Neuronal stem cell (in vitro differentiated cells): ENCODE measurements at places on chromosomes 12 and 14.

- DNase-seq, result no peak
Measured at GRCh38 chr12:79676579-79676978, 14.2 kb downstream of the PAWR start.

DNA sequence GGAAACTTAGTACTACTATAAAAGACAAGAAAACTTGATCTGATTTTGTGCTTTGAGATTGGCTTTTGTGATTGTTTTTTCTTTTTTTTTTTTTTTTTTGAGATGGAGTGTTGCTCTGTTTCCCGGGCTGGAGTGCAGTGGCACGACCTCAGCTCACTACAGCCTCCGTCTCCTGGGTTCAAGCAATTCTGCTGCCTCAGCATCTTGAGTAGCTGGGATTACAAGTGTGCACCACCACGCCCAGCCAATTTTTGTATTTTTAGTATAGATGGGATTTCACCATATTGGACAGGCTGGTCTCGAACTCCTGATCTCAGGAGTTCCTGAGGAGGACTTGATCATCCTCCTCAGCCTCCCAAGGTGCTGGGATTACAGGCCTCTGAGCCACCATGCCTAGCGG is 26.4 kb downstream of the AEBP2 start:
- no peak for DNase-seq

- no peak for DNase-seq
Measured at GRCh38 chr14:22530127-22530526, 58.9 kb downstream of the DAD1 start.

GRCh38 chr12:54012631-54013409 is 4.0 kb downstream of the HOXC8 start:
- no peak for DNase-seq

GRCh38 chr14:56153267-56153666 is 35.1 kb downstream of the PELI2 start:
- no peak for DNase-seq

DNA sequence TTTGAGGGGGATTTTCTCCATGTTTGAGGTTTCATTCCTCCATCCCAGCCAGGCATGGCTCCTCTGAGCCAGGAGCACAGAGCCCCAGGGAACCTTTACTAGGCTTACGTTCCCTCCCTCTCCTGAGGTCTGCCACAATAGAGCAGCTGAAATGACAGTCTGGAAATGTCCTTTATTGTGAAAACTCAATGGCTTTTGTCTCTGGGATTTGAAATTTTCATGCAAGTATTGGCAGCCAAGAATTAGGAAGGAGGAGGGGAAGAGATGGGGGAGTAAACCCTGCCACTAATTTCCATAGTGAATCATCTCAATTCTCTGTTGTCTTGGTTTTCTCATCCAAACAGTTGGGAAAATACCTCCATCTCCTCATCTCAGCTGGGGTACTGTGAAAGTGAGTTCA is 2.6 kb upstream of the PLEKHG3 start:
- DNase-seq, result no peak

DNA sequence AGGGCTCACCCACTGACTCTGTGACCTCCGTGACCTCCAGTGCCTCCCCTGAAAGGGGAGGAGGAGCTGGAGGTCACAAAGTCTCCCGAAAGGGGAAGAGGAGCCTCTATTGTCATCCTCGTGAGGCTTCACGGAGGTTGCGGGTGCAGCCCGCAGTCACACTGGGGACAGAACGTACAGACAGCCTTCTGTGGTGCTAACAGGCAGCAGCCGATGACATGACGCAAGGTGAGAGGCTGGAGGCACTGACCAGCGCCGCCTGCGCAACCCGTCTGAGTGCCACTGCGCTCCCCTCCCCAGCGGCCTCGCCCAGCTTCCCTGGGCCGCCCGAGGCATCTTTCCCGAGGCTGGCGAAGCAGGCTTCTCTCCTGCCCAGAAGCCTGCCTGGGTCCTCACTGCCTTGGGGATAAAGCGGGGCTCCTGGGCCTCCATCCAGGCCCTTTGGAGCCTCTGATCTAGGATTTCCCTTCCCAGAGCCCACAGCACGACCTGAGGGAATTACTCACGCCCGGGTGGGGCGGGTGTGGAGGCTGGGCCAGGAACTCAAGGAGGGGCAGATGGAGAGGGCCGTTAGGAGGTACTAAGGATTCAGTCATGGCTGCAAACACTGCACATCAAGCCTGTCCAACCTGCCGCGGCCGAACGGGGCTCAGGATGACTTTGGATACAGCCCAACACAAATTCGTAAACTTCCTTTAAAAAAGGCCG is 12.3 kb upstream of the LBHD2 start:
- DNase-seq, result no peak

DNA sequence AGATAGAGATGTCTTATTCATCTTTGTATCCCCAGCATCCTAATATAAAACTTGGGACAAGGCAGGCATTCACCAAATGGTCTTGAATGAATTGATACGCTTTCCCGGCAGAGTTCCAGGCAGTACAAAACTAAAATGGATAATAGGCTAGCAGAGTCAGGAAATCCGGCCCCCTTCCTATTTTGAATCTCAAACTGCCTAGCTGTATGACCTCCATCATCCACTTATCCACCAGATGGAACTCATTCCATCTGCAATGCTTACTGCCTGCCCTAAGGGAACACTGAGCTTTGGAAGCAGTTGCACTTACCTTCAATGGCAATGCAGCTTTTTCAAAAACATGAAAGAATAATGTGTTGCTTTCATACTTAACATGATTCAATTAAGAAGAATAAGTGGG is 43.4 kb downstream of the BDKRB1 start:
- no peak for DNase-seq

GRCh38 chr14:68394764-68395143 is 398.1 kb downstream of the ZFP36L1 start:
- peak; percentile 73 for DNase-seq

- no peak for DNase-seq
Measured at GRCh38 chr12:65307169-65307501, 28.7 kb downstream of the MSRB3 start.

DNA sequence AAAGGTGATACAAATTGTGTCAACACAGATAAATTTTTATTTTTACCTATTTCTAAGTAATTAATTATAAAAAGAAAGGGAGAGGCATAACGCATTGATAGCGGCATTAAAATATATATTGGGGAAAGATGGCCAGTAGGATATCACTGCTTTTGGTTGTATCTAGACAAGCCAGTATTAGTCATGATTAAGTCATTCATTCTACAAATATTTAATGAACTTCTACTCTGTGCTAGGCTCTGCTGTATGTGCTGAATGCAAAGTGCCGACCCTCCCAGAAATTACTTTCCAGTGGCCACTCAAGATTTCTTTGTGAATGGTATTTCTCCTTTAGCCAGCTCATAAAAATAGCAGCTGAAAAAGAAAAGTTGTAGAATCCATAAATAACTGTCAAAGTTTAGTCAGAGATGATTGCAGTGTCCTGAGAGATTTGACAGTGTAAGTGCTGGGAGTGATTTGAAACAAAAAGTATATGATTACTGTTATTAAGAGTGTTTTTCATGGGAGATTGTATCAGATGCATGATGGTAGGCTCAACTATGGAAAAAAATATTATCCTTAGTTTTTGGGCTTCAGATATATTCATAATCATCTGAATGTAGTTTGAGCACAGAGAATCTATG is 133.2 kb downstream of the MGAT4C start:
- DNase-seq, result no peak

DNA sequence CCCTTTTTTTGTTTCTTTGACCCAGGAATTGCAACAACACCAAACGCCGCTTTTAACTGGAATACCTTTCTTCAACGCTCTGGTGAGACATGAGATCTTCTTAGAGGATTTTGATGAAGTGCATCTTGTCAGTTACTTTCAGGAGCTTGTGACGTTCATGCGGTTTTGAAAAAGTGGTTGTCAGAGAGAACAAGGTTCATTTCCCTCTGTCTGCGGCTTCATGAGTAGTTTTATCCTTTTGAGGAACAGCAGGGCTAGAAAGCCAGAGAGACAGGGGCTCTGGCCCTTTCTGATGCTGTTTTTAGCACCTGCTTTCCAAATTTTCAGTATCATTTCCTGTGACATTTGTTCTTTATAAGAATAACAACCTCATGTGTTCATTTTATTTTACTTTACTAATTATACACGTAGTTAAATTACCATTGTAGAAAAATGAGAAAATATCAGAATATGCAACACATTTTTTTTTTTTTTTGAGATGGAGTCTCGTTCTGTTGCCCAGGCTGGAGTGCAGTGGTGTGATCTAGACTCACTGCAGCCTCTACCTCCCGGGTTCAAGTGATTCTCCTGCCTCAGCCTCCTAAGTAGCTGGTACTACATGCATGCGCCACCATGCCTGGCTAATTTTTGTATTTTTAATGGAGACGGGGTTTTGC is 61.8 kb downstream of the GLT1D1 start:
- DNase-seq, result no peak

DNA sequence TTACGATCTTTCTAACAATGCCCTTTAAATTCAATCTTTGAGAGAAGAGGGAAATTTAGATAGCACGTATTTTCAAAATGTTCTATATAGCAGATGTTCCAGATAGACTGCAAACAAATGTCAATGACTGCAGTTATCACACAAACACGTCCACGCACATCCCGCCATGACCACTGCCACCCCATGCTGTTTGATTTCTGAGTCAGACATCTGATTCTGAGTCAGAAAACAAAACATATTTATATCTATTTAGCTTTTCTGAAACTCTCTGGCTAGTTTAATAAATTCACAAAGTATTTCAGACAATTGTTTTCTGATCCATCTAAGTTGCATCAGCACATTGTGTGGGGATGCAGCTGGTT is 105.9 kb upstream of the BCAT1 start:
- no peak for DNase-seq

DNA sequence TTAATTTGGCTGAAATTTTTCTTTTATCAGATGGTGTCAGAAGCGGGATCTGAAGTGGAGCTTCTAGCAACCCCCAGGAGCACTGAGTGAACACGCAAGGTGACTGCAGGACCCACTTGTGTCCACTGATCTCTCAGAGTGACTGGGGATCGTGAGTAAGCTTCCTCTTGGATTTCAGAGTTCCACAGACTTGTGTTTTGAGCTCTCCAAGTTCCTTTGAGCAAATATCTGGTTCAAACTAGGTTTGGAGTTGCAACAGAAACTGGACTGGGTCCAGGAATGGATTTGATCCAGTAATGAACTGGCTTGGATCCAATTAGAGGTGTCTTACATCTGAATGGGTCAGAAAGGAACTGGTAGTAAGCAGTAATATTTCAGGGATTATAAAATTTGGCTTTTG is 24.7 kb upstream of the B4GALNT1 start:
- no peak for DNase-seq

DNA sequence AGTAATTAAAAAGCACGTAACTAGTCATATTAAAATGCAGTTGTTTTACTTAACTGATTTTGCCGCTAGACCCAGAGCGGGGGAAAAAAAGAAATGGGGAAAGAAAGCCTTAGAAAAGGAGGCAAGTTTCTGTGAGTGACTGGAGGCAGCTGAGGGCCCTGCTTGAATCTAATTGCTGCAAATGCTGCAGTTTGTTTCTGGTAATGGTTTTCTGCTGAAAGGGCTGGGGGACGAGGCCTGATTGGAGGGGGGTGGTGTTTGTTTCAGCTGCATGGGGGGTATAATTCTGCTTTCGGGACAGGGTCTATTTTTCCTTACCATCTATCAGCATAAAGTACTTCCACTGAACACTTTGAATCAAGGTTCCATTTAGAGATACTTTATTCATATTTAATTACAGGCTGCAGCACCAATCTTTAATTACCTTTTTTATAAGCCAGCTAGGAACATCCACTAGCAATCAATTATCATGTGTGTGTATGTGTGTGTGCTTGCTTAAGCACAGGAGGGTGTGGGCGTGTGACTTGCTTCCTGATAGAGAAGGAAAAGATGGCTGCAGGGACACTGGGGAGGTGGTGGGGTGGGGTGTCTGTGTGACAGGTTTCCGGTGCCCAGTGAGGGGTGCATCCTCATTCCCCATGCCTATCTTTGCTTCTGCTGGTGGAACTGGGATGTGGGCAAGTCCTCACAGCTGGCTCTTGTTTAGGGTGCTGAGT is 83.4 kb downstream of the ADCK1 start:
- DNase-seq, result no peak

- no peak for DNase-seq
Measured at GRCh38 chr12:103379670-103380069, 116.1 kb downstream of the C12orf42 start.

GRCh38 chr14:82447586-82447985 is 913.9 kb upstream of the SEL1L start:
- DNase-seq, result no peak

DNA sequence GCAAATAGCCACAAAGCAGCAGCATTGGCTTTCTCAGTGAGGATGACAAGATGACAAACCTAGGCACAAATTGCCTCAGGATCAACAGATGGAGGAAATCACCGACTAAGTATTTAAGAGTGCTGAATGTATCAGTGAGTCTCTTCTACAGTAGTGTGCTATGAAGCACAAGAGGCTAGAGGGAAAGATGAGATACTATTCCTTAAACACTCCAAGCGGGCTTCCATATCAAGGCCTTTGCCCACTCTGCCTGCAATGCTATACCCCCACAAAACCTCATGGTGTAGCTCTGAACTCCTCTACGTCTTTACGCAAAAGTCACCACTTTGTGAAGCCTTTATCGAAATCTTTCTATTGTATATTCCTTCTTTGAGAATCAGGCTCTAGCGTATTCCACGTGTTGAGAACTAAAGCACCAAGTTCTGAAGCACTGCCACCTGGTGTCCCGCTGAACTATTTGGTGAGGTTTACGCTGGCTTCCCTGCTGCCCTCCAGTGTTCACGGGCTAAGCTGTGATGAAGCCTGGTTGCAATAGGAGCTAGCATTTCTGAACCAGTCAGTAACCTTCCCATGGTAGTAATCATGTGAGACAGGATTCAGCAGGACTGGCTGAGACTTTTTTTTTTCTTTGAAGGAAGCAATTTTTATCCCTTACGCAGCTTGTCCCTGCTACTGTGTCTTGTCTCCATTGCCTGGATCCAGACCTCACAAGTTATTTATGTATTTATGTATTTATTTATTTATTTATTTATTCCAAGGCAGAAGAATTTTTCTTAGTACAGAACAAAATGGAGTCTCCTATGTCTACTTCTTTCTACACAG is 426.5 kb upstream of the OR4E1 start:
- peak; percentile 62 for DNase-seq

- DNase-seq, result no peak
Measured at GRCh38 chr12:23947395-23947794, 2.1 kb downstream of the SOX5 start.

- no peak for DNase-seq
Measured at GRCh38 chr14:105844810-105845724, 318.7 kb downstream of the TMEM121 start.

- DNase-seq, result no peak
Measured at GRCh38 chr12:14532152-14532551, 35.5 kb downstream of the PLBD1 start.

- DNase-seq, result no peak
Measured at GRCh38 chr14:67949771-67950170, 130.2 kb downstream of the RAD51B start.

- no peak for DNase-seq
Measured at GRCh38 chr12:53500142-53500775, 824 bp upstream of the TARBP2 start.

GRCh38 chr14:89565607-89566006 is 148.6 kb upstream of the FOXN3 start:
- DNase-seq, result no peak
